ENCODE measurements at places on chromosomes 2 and 18. TPM values are rescaled to one million over a fixed set of nuclear protein-coding genes. Genes with fewer than 3 reads are reported as not detected.

DNA sequence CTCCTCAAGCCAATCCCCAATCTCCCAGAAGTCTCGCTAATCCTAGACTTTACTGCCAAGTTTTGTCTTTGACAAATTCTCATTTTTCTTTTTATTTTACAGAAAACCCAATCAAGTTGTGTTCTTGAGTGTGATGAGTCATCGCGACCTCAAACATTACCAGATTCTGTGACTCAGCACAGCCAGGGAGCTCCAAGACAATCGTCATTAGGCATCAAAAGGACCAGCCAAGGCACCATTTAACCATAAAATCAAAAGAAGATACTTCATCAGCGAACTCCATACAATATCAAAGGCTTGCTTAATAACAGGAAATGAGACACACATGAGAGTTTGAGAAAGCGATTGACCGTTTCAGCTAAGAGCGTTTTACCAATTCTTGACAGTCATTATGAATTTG is 146.2 kb upstream of the AGAP1 start:
- peak; percentile 9 for DNase-seq

DNA sequence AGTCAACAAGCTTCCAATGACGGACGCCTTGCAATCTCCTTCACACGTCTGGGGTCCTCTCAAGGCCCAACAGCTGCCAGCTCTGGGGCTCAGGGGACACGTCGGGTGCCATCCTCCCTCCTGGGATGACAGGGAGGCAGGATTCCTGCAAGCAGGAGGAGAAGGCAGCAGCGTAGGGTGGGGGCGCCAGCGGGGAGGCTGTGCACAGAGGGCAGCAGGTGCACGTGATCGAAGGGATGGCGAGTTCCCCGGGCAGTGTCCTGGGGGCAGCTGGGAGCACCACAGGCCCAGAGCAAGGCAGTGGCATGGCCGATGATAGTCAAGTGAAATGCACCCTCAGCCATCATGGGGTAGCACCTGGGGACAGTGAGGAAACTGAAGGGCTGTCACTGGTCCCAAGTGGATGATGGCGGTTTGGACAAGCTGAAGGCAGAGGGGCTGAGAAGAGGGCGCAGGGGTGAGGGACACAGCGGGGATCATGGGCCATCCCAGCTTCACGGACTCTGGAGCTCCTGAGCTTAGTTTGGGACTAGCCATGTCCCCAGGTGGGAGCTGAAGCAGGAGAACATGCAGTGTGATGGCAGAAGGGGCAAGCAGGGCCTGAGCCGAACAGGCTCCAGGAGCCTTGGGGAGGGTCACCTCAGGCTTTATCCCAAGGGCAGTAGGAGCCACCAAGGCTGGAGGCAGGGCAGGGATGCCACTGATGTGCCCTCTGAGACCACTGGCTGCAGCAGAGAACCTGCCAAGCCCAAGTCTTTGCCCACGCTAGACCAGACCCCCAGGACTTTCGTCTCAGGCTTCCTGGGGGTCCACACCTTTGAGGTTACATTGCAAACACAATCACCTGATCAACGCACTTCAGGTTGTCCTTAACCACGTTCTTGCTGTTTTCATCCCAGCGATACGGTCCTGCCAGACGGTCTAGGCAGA is 16.3 kb upstream of the SNED1 start:
- DNase-seq, result no peak

- DNase-seq, result no peak
These were observed 210.7 kb upstream of the RND3 start for GRCh38 chr2:150698016-150698661.

DNA sequence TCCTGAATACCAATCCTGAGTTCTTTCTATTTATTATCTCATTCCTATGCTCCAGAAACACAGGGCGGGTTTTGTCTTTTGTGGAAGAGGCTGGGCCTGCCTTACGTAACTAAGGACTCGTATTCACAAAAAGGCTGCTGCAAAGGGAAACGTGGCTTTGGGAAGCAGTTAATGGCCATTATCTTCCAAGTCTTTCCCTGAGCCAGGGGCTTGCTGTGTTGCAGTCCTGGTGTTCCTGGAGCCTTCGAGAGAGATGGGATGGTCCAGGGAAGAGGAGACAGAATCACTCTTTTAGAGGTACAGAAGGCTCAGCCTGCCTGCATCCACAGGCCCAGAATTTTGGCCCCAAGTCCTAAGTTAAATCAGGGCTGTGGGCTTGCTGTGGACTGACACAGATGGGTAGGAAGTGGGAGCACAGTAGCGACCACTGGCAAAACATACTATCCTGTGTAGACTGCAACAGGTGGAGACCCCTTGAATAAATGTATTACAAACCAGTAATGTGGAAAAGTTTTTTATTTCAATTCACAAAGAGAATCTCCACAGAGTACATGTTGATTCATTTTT is 139.4 kb upstream of the ST6GAL2 start:
- no peak for DNase-seq

GRCh38 chr2:70668911-70669310 is 99.1 kb downstream of the ADD2 start:
- DNase-seq, result no peak

The ABCG8 gene
- not detected for total RNA-seq
